ENCODE measurements at places on chromosomes 6 and 20. TPM values are rescaled to one million over a fixed set of nuclear protein-coding genes. Genes with fewer than 3 reads are reported as not detected.

- peaks cover 5% of the 10 kb centered on the region for H3K4me1 ChIP-seq
- no peak overlapping the region for H3K27ac ChIP-seq
- H3K27me3 ChIP-seq, result peaks cover 7% of the 10 kb centered on the region
- no peak for DNase-seq
Measured at GRCh38 chr6:107121266-107121665, 6.0 kb upstream of the BEND3 start.

- peaks cover 37% of the 10 kb centered on the region for H3K4me1 ChIP-seq
- DNase-seq, result peak; percentile 47
- H3K27me3 ChIP-seq, result no peaks in the 10 kb centered on the region
- H3K4me3 ChIP-seq, result no peak overlapping the region
- H3K27ac ChIP-seq, result no peak overlapping the region
- no peaks in the 10 kb centered on the region for H3K36me3 ChIP-seq
Measured at GRCh38 chr6:127058027-127058426, 60.4 kb upstream of the RSPO3 start.

- no peaks in the 10 kb centered on the region for H3K4me1 ChIP-seq
- no peak overlapping the region for H3K4me3 ChIP-seq
- no peaks in the 10 kb centered on the region for H3K27me3 ChIP-seq
- H3K27ac ChIP-seq, result no peak overlapping the region
- DNase-seq, result peak; percentile 22
- no peaks in the 10 kb centered on the region for H3K36me3 ChIP-seq
Measured at GRCh38 chr6:18997375-18997826, 610.3 kb downstream of the RNF144B start.

- no peaks in the 10 kb centered on the region for H3K27me3 ChIP-seq
- H3K27ac ChIP-seq, result peak overlapping the region; percentile 81
- peak; percentile 50 for DNase-seq
- H3K4me1 ChIP-seq, result peaks cover 57% of the 10 kb centered on the region
Measured at GRCh38 chr6:137903933-137904821, 37.1 kb downstream of the TNFAIP3 start.

SAMD5 gene
- not detected for total RNA-seq

- peaks cover 70% of the 10 kb centered on the region for H3K4me1 ChIP-seq
- DNase-seq, result no peak
- H3K4me3 ChIP-seq, result peak overlapping the region; percentile 55
- peak overlapping the region; percentile 51 for H3K27ac ChIP-seq
Measured at GRCh38 chr20:9093218-9093957, 24.5 kb downstream of the PLCB4 start.

GRCh38 chr20:22414305-22414742 is 170.0 kb downstream of the FOXA2 start:
- no peak for DNase-seq
- no peak overlapping the region for H3K27ac ChIP-seq
- peaks cover 12% of the 10 kb centered on the region for H3K36me3 ChIP-seq

PXDC1 gene
- 63.1 TPM for total RNA-seq

- peaks cover 27% of the 10 kb centered on the region for H3K4me1 ChIP-seq
- no peak overlapping the region for H3K27ac ChIP-seq
- H3K27me3 ChIP-seq, result peaks cover under 1% of the 10 kb centered on the region
- DNase-seq, result no peak
- H3K36me3 ChIP-seq, result peaks cover 39% of the 10 kb centered on the region
Measured at GRCh38 chr20:36818861-36819260, 45.3 kb upstream of the DSN1 start.

SOD2 gene
- total RNA-seq, result 81.9 TPM

DNA sequence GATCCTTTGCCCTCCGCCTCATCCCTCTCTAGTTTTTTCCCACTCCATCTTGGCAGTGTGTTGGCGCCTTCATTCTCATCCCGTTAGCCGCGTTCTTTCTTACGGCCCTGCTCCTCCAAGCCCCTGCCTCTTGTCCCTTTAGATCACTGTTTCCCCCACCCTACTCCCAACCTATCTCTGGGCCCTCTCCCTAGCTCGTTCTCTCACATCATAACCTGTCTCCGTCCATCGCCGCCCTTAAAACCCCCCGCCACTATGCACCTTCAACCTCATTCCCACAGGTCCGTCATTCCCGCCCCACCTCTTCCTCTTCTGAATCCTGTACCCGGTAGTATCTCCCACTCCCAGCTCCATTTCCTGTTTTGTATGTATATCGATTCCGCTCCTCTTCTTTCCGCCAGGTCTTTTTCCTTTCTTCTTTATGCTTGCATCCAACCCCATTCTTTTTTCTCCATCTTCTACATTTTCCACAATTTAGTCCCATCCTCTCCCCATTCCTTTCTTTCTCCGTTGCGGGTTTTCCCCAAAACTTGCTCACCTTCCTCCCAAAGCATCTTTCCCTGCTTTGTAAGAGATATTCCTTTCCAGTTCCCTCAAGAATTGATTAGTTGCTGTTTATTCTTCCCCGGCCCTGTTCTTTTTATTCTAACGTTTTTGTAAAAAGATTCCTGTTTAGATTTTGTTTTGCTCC is 671 bp downstream of the EFHC1 start:
- no peak overlapping the region for H3K4me3 ChIP-seq
- DNase-seq, result peak; percentile 24
- H3K4me1 ChIP-seq, result peaks cover 39% of the 10 kb centered on the region
- H3K27me3 ChIP-seq, result no peaks in the 10 kb centered on the region

MEP1A gene
- not detected for total RNA-seq

- no peaks in the 10 kb centered on the region for H3K36me3 ChIP-seq
- H3K4me1 ChIP-seq, result peaks cover 15% of the 10 kb centered on the region
- DNase-seq, result no peak
- no peak overlapping the region for H3K27ac ChIP-seq
- H3K4me3 ChIP-seq, result no peak overlapping the region
Measured at GRCh38 chr6:1524040-1524480, 85.7 kb upstream of the FOXC1 start.

DNA sequence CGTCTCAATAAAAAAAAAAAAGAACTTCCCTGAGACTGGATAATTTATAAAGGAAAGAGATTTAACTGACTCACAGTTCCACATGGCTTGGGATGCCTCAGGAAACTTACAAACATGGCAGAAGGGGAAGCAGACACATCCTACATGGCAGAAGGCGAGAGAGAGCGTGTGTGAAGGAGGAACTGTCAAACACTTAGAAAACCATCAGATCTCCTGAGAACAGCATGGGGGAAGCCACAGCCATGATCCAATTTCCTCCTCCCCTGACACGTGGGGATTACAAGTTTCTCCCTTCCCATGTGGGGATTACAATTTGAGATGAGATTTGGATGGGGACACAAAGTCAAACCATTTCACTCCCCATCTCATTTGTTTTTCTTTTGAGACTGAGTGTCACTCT is 46.6 kb upstream of the TFAP2C start:
- H3K4me1 ChIP-seq, result no peaks in the 10 kb centered on the region
- no peak for DNase-seq
- no peaks in the 10 kb centered on the region for H3K36me3 ChIP-seq
- H3K4me3 ChIP-seq, result no peak overlapping the region
- no peak overlapping the region for H3K27ac ChIP-seq

DNA sequence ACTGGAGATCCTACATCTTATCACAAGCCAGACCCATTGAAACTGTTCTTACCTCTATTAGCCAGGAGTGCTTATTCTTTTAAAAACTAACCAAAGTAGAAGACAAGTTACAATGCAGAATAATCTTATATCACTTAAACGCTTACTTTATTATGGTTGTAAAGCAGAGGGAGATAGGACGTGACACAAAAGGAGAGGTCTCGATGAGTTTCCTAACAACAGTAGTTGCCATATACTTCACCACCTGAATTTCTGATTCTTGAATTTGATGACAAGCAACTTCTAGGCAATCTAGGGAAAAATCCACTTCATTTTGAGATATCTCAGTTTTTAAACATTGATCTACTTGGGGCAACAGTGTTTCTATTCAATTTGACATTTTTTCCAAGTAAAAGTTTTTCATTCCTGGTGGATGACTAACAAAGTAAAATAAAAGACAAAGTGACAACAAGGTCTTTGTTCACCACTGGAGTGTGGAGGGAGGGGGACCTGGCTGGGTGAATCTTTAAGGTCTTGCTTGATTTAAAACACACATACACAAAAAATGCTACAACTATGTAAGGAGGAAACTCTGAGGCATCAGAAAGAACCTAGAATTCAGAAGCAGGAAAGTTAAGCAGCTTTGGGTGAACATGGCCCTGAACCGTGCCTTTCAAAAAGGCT is 110.9 kb downstream of the SMLR1 start:
- H3K4me3 ChIP-seq, result no peak overlapping the region
- H3K4me1 ChIP-seq, result peaks cover 41% of the 10 kb centered on the region
- H3K36me3 ChIP-seq, result no peaks in the 10 kb centered on the region

DNA sequence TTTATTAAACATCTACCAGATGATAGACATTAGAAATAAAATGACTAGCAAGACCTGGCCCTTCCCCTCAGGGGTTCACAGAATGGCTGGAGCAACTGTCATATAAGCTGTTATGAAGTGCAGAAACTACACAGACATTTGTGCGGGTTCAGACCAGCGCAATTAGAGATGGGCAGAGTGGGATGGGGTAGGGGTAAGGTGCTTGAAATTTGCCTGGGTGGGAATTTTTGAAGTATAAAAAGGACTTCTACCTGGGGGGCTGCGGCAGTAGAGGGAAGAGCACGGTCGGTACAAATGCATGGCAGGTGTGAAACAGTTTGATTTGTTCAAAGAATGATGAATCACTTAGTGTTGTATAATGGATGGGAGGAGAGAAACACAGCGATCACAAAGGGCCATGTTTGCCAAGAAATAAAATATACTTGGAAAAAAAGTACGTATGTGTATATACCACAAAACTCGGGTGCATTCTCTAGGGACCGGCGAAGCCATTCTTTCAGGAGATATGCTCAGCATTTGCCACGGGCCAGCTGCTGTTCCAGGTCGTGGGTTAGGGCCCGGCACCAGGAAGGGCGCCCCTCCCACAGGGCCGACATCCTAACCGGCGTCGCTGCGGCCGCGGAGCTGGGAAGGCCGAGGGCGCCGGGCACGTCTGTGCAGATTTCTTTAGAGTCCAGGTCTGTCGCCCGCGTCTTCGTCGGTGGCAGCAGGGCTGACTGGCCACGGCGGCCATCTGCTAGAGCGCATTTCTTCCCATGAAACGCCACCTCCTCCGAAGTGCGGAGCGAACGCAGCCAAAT is 809 bp upstream of the NOL7 start:
- peaks cover 27% of the 10 kb centered on the region for H3K36me3 ChIP-seq
- H3K27ac ChIP-seq, result peak overlapping the region; percentile 97
- no peaks in the 10 kb centered on the region for H3K27me3 ChIP-seq
- peak; percentile 14 for DNase-seq
- H3K4me1 ChIP-seq, result peaks cover 29% of the 10 kb centered on the region

DNA sequence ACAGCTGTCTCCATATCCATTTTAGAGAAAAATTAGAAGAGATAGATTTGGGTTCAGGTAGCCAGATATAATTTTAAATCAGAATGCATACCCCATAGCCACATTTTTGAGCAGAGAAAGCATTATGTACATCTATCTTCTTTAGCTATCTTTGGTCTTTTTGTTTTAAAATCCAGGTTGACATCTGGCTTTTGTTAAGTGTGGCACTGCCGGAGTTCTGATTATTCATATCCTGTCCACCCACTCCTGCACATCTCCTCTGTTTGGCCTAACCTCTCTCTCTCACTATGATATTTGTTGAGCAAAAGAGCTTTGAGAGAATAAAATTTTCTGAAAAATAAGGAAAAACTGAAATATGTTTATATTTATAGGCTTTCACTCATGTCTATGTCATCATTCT is 189.7 kb downstream of the PACRG start:
- H3K4me3 ChIP-seq, result no peak overlapping the region
- H3K27me3 ChIP-seq, result no peaks in the 10 kb centered on the region
- peaks cover 25% of the 10 kb centered on the region for H3K4me1 ChIP-seq
- H3K27ac ChIP-seq, result peak overlapping the region; percentile 25
- no peaks in the 10 kb centered on the region for H3K36me3 ChIP-seq
- DNase-seq, result peak; percentile 38

DNA sequence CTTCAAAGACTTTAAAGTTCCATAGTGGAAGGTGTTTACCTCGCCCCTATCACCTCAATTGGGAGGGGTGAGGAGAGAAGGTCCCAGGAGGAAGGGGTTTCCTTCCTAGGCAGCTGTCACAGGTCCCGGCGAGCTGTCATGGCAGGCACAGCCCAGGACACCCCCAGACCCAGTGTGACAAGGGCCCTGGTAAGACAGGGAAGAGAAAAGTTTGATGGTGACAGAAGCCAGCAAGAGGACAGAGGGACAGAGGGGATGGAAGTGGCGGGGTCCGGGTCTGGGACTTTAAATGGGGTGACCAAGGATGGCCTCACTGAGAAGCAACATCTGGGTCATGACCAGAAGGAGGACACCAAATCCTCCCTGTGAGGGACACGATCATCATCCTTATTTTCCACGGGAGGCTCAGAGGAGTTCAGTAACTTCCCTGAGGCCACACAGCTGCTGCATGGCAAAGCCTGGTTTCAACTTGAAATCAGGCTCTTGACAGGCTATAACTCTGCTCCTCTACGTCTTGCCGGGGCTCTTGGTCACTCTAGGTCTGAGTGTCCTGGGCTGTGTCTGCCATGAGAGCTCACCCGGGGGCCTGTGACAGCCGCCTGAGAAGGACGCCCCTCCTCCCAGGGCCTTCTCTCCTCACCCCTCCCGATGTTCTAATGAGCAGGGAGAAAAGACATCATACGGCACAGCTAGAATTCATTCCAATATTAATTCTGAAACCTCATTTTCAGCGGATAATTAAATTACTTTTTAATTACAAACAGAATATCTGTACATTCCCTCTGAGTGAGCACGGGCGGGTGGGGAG is 222.2 kb downstream of the PREX1 start:
- H3K4me1 ChIP-seq, result no peaks in the 10 kb centered on the region
- no peak overlapping the region for H3K4me3 ChIP-seq
- H3K27me3 ChIP-seq, result peaks cover 30% of the 10 kb centered on the region
- H3K36me3 ChIP-seq, result no peaks in the 10 kb centered on the region
- DNase-seq, result no peak

All from HFFc6 (cell line).